ENCODE measurements at places on chromosomes 1 and 21.

DNA sequence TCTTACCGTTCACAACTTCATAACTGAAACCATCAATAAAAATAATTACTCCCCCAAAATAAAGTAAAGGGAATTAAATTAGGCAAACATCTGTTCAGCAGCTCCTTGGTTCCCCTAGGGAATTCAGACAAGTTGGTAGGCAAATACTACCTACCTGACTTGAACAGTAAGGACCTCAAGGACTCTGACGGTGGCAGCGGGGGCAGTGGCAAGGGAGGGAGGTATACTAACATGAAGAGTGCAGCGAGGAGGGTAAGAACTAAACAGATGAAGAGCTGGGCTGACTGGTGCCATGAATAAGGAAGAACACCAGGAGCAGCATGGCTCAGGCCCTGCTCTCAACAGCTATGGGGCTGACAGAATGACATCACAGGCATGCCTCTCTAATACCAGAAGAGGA lies 33.1 kb downstream of the MTOR start:
- DNase-seq, result no peak

- DNase-seq, result no peak
Observed at GRCh38 chr1:218514689-218515088, 169.6 kb downstream of the TGFB2 start.

GRCh38 chr1:68120136-68120791 lies 69.8 kb upstream of the DIRAS3 start:
- DNase-seq, result no peak

DNA sequence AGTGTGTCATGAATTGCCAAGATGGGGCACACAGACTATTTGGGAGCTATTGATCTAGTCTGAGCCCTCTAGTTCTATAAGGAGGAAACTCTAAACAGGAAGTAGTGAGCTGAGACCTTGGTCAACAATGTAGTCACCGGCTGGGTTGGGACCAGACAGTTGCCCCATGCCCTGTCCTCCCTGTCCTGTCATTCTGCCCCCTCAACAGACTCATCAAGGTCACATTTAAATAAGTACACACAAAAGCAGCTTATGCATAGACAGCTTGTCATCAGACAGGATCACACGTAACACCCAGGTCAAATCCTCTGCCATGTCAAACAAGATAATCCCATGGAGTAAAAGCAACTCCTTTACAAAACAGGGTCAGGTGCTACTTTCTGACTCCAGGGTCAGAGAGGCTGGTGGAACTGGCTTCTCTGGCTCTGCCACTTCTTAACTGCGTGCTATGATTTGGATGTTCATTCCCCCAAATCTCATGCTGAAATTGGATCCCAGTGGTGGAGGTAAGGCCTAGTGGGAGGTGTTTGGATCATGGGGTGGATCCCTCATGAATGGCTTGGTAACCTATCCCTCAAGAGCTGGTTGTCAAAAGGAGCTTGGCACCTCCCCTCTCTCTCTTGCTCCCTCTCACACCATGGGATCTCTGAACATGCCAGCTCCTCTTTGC lies 128.9 kb downstream of the HIVEP3 start:
- no peak for DNase-seq

- DNase-seq, result peak; percentile 83
Observed at GRCh38 chr1:85137660-85138059, 63.2 kb downstream of the SYDE2 start.

- no peak for DNase-seq
Observed at GRCh38 chr21:29637134-29637533, 302.7 kb downstream of the GRIK1 start.

DNA sequence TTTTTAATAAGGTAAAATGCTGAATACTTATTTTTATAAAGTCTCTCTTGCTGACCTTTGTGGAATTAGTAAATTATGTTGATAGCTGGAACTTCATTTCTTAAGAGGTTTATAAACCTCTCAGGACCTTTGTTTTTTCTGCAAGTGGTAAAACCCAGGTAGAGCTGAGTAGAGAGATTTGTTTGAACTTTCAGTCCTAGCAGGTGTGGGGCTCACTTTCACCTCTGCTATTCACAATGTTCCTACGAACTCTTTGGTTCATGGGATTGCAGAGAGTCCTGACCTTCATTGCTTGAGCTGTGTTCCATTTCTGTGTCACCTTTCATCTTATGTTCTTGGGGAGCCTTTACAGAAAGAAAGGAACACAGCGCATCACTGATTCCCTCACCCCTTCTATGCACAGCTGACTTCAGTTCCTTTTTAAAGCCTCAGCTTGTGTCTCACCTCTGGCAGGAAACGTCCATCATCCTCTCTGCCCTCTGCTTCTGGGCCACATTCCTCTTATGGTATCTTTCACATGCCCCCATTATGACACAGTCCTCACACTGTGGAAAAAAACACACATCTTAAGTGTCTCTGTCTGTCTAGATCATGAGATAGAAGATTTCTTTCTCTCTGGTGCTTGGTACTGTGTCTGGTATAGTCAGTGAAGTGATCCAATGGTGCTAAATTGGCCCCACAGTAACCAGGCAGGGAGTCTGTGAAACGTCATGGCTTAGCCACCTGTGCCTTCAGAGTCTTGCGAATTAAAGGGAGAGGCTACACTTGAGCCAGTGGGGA lies 262.5 kb upstream of the B3GALT2 start:
- no peak for DNase-seq
